ENCODE measurements at places on chromosomes 4 and X.

- no peak for DNase-seq
These were observed 93.4 kb downstream of the SPCS3 start for GRCh38 chr4:176413171-176413570.

- no peak for DNase-seq
These were observed 33.5 kb upstream of the ASMTL start for GRCh38 chrX:1486177-1486576.

GRCh38 chr4:69763233-69763632, 2.8 kb upstream of the SULT1B1 start:
- no peak for DNase-seq

GRCh38 chr4:172356016-172356415, 542.8 kb downstream of the GALNTL6 start:
- DNase-seq = no peak

DNA sequence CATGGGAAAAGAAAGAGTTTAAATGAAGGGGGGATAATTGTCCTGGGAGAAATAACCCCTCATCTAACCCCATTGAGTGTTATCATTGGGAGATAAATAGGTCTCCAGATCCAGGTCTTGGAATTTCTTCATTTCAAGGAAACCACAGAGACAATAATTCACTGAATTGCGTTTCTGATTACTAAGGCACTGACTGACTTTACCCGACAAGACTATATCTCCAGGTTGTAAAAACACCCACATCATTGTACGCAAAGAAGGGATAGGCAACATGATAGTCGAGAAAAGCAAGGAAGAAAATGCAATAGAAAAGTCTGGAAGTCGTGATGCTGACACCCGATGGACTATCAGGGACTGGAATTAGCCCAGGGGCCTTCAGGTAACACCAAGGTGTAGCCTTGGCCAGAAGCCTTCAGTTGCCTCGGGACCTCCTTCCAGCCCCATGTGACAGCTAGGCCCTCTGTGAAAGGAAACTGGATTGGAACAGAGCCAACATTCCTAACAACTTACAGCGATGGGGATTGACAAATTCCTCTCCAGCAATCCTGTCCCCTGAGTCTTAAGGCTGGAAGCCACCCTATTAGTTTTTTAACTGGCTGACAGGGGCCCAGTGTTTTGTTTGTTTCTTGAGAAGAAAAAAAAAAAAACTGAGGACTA, 46.5 kb upstream of the RAB9B start:
- no peak for DNase-seq

DNA sequence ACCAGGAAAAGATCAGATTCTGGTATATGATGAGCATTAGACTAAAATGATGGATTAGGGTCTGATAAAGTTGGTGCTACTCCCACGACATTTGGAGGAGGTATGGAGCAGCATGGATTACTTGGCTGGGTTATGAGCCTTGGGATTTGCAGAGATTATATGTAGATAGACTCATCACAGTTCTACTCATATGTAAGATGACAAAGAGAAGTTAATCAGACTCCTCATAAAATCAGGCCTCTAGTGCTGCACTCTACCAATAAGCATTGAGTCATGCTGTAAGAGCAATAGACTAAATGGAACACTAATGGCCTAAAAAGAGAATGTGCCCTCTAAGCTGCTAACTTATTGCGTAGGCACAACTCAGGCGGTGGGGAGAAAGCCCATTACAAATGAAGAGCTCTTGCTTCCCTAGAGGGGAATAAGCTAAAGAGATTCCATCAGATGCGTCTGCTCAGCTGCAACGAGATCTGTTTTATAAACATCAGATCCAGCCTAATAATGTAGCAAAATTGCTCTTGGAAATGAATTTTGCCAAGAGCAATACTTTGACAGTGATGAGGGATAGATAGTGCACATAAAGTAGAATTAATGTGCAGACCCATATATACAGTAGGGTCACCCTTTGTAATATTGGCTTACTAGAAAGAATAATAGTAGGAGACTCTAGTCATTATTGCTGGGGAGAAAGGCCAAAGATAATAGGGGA, 17.5 kb downstream of the LIAS start:
- no peak for DNase-seq

DNA sequence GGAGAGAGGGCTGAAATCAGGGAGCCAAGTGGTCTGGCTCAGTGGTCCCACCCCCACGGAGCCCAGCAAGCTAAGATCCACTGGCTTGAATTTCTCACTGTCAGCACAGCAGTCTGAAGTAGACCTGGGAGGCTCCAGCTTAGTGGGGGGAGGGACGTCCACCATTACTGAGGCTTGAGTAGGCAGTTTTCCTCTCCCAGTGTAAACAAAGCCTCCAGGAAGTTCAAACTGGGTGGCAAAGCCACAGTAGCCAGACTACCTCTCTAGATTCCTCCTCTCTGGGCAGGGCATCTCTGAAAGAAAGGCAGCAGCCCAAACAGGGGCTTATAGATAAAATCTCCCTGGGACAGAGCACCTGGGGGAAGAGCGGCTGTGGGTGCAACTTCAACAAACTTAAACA, 88.1 kb downstream of the NPFFR2 start:
- DNase-seq = no peak

DNA sequence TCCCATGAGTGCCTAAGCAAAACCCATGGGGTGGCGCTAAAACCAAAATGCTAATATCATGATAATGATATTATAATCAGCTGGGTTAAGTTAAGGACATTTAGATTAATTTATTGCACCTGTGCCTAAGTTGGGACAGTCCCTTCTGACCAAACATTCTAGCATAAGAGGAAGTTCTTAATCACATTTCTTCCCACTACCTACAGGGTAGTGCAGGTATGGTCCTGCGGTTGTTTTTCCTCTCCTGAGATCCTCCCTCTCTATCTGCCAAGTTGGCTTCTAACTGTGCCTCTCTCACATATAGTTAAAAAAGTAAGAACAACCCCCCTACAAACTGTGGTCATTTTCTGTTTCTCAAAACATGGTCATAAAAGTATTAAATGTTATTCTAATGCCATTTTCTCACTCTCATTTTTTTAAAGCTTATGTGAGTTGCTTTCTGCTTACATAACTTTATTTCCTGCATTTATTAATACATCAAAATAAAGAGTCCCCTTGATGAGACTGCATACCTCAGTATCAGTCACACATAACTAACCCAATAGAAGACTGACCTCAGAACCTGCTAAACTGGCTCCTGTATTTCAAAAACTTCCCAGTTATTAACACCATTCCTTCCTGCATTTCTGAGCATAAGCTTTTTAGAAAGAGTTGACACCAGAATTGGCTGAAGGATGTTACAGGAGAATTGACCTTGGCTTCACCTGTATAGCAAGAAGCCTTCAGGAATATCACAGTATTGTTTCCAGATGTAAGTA, 1332.5 kb downstream of the FSTL5 start:
- DNase-seq = no peak

DNA sequence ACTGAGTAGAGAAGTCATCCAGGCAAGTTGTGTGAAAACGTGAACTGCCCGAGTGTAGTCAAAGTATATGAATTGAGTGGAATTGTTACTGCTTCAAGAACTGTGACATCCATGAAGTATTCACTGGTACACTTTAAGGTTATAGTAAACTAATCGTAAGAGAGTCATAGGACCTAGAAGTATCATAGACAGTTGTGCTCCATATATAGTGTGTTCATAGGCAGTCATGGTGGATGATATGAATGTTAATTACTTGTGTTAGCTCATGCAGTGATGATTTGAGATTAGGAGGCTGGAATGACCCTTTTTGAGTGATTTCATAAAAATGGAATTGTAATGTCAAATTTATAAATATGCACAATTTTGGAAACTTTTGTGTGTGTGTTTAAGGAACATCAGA, 81.3 kb upstream of the TLR2 start:
- DNase-seq = no peak

DNA sequence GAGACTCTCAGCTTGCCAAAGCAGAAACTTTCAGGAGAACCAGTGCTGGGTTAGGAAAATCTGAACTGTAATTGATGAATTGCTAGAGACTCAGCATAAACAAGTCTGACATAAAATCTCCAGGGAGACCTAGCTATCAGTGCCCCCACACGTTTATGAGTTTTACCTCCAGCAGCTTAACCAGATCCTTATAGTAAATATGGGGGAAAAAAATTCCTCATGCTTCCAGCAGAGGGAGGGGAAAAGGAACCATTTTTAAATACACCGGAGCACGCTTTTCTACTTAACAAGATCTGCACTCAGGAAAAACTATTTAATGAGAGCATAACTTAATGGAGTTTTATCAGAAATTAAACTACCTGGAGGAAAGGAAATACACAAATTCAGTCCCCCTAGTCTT, 1040.7 kb upstream of the INTU start:
- no peak for DNase-seq

GRCh38 chr4:38308728-38309311, 348.6 kb downstream of the PTTG2 start:
- no peak for DNase-seq

GRCh38 chrX:139692908-139693307, 15.1 kb downstream of the MCF2 start:
- DNase-seq = no peak

- no peak for DNase-seq
These were observed 91.2 kb upstream of the C1QTNF7 start for GRCh38 chr4:15336410-15337167.

DNA sequence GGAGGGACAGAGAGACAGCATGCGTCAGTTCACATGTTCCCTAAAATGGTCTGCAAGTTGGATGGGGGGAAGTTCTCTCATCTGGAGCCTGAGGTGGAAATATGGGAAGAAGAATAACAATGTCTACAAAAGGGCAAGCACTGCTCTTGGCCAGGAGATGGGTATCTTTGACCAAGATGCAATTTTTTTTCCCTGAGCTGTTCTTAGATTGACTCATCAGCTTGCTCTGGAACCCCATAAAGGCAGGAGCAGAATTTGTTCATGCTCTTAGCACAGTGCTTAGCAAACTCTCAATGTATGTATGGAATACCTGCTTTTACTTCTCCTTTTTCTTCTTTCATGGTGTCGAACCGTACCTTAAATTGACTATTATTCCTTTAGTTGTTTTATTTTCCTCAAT, 90.5 kb upstream of the ZNF827 start:
- DNase-seq = no peak

- no peak for DNase-seq
These were observed 88.2 kb upstream of the TFDP3 start for GRCh38 chrX:133306316-133306715.

DNA sequence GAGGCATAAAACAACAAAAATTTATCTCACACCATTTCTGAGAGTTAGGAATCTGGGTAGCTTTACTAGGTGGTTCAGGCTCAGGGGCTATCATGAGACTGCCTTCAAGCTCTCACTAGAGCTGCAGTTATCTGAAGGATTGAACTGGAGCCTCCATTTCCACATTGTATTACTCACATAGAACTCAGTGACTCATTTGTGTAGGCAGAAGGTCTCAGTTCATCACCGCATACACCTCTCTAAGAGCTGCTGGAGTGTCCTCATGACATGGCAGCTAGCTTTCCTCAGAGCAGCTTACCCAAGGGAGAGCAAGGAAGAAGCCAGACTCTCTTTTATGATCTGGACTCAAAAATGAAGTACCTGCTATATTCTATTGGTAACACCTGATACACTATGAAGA, 389.2 kb downstream of the IQCM start:
- no peak for DNase-seq

DNA sequence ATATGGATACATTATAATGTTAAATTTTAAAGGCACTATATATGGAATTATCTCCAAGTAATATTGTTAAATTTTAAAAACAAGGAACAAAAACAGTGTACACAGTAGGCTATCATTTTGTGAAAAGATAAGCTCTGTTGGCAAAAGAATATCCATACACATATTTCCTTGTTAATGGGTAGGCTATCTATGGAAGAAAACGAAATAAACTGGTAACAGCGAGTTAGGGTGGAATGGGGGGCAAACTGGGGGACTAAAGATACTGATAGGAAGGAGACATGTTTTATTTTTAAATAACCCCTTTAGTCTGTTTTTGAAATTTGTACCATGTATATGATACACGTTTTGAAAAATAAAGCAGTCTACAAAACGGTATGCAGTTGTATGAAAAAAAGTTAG, 3.6 kb upstream of the TSPAN5 start:
- no peak for DNase-seq

- no peak for DNase-seq
These were observed 38.5 kb downstream of the MAGEB5 start for GRCh38 chrX:26254436-26254835.

- DNase-seq = no peak
These were observed 275.5 kb upstream of the BOD1L1 start for GRCh38 chr4:13903061-13903460.

DNA sequence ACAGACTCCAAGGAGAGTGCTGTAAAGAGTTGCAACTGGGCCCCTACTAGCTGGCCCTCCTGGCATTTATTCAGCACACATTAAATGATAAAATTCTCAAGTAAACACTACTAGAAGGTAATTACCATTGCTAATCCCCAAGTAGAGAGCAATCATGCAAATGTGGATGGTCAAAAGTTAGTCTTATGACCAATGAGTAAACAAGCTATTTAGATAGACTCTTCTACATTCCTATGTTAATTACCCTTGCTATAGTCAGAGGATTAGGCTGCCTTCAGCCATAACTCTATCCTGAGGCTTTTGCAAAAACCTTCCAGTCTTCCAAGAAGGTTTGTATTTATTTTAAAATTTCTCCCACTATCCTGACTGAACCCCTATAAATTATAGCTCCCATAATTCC, 28.3 kb upstream of the HPGD start:
- DNase-seq = no peak

DNA sequence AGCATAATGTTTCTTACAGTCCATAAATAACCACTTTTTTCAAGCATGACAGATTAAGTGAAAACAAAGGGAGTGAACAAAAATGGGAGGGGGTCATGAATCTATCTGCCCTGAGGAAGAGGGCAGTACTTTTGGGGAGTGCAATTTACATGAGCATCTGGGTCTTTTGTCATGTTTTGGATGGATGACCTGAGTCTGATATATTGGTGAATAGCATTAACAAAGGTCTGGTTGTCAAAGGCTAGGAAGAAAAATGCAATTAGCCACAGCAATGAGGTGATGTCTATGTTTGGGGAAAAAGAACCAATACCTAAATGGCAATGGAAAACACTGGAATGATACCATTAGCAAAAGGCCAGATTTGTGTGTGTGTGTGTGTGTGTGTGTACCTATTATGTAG, 15.1 kb upstream of the MAD2L1 start:
- DNase-seq = no peak

DNA sequence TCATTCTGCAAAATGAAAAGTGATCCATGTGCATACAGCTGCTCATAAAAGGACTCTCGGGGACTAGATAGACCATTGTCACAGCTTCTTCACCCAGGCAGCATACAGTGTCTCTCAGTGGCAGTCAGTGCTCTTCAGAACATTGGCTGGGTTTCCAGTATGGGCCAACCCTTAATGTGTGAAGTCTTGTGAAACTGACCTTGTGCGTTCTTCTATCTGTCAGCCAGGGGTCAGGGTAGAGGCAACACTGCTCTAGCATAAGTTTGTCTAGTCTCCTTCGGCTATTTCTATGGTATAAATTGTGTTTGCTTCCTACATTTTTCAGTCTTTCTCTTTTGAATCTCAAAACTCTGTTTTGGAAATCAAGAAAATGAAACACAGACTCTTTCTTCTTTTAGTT, 37.0 kb upstream of the SMIM31 start:
- no peak for DNase-seq

- DNase-seq = no peak
These were observed 611.7 kb downstream of the STIM2 start for GRCh38 chr4:27472364-27472763.

Data from natural killer cell treated with Interleukin-12 subunit alpha and Interleukin-12 subunit beta and Interleukin-15 and Interleukin-18, amount 100 ng/mL, for 72 hours (primary cell).